ENCODE measurements at places on chromosomes 3 and 15.

GRCh38 chr3:160927620-160928019 lies 171.6 kb downstream of the PPM1L start:
- no peaks in the 10 kb centered on the region for H3K27me3 ChIP-seq
- H3K27ac ChIP-seq: no peak overlapping the region
- H3K4me1 ChIP-seq: peaks cover 5% of the 10 kb centered on the region

- H3K27ac ChIP-seq: no peak overlapping the region
- H3K4me1 ChIP-seq: no peaks in the 10 kb centered on the region
- no peak overlapping the region for H3K4me3 ChIP-seq
- no peak for DNase-seq
- peaks cover 3% of the 10 kb centered on the region for H3K36me3 ChIP-seq
Observed at GRCh38 chr15:52309154-52309548, 13.5 kb upstream of the MYO5C start.

- H3K36me3 ChIP-seq: no peaks in the 10 kb centered on the region
- no peak overlapping the region for H3K27ac ChIP-seq
- no peak for DNase-seq
- no peaks in the 10 kb centered on the region for H3K27me3 ChIP-seq
Observed at GRCh38 chr3:135447483-135447882, 518.0 kb upstream of the PPP2R3A start.

DNA sequence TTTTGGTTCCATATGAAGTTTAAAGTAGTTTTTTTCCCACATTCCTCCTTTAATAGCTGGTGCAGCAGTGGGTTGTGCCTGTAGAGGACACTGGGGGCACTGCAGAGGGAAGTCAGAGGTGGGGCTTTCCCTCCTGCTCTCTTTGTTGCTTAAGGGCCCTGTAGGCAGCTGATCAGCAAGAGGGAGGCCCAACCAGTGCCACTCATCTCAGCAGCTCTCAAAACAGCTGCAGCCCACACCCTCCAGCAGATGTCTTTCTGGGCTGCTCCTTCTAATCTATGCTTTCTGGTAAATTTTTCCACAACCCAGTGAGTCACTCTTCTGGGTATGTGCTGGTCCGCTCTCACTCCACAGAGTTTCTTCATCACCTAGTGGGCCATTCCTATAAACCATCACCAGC lies 263.8 kb downstream of the FEZF2 start:
- H3K4me1 ChIP-seq: peaks cover 14% of the 10 kb centered on the region
- no peak overlapping the region for H3K4me3 ChIP-seq
- no peak overlapping the region for H3K27ac ChIP-seq
- H3K27me3 ChIP-seq: no peaks in the 10 kb centered on the region
- DNase-seq: peak; percentile 38
- H3K36me3 ChIP-seq: peaks cover 6% of the 10 kb centered on the region

GRCh38 chr3:40366203-40367162 lies 20.5 kb upstream of the ENTPD3 start:
- no peaks in the 10 kb centered on the region for H3K4me1 ChIP-seq
- no peaks in the 10 kb centered on the region for H3K36me3 ChIP-seq
- H3K27ac ChIP-seq: no peak overlapping the region
- H3K27me3 ChIP-seq: no peaks in the 10 kb centered on the region
- H3K4me3 ChIP-seq: no peak overlapping the region
- DNase-seq: no peak

DNA sequence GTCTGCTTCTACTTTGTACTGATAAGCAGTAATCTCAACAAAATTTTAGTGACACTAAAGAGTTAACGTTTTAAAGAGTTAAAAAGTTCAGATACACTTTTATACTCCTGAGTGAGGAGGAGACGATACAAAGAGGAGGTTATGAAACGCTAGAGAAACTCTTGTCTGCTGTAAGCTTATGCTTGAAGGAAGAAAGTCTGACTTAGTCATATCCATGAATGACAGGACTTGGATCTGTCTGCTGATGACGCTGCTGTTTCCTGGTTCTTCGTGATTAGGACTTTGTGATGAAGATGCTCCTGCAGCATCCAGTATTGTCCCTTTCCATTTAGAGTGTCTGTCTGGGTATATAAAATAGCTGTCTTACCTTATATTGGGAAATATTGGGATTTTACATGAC lies 15.8 kb downstream of the TCF12 start:
- H3K36me3 ChIP-seq: peaks cover 22% of the 10 kb centered on the region
- no peak overlapping the region for H3K4me3 ChIP-seq
- DNase-seq: no peak
- H3K27ac ChIP-seq: no peak overlapping the region
- no peaks in the 10 kb centered on the region for H3K27me3 ChIP-seq

GRCh38 chr3:99842826-99843589 lies 25.3 kb downstream of the CMSS1 start:
- peaks cover 31% of the 10 kb centered on the region for H3K4me1 ChIP-seq
- H3K36me3 ChIP-seq: no peaks in the 10 kb centered on the region
- no peaks in the 10 kb centered on the region for H3K27me3 ChIP-seq
- no peak overlapping the region for H3K27ac ChIP-seq
- DNase-seq: no peak

GRCh38 chr3:129867506-129868124 lies 25.9 kb downstream of the TMCC1 start:
- no peaks in the 10 kb centered on the region for H3K27me3 ChIP-seq
- H3K27ac ChIP-seq: peak overlapping the region; percentile 0
- no peak for DNase-seq
- H3K4me3 ChIP-seq: no peak overlapping the region
- peaks cover 15% of the 10 kb centered on the region for H3K36me3 ChIP-seq

DNA sequence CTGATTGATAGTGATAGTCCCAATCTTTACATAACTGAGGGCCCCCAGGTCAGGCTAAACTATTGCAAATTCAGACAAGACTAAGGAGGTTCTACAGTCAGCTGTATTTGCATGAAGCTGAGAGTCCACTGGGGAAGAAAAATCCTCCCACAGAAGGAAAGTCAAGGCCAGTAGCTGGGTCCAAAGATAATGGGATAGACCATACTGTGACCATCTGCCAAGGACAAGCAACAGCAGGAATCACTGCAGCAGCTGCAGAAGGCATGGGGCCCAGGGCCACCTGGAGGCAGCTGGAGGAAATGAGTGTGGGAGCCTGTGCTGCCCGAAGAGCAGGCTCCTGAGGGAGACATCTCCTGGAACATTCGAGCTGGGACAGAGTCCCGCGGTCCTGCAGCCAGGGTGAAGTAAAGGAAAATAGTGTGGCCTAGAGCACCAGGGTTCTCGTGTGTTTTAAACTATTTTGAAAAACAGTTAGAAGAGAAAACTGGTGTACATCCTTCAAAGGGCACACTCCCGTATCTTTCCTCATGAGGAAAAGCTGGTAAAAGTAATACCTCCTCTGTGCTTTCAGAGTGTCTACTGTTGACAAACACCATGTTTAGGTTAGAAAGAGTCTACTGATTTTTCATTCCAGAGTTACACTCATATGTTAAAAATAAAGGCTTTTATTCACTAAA lies 13.2 kb upstream of the TMEM212 start:
- H3K36me3 ChIP-seq: no peaks in the 10 kb centered on the region
- H3K27me3 ChIP-seq: peaks cover 3% of the 10 kb centered on the region
- H3K4me3 ChIP-seq: no peak overlapping the region
- peaks cover 36% of the 10 kb centered on the region for H3K4me1 ChIP-seq
- no peak overlapping the region for H3K27ac ChIP-seq

DNA sequence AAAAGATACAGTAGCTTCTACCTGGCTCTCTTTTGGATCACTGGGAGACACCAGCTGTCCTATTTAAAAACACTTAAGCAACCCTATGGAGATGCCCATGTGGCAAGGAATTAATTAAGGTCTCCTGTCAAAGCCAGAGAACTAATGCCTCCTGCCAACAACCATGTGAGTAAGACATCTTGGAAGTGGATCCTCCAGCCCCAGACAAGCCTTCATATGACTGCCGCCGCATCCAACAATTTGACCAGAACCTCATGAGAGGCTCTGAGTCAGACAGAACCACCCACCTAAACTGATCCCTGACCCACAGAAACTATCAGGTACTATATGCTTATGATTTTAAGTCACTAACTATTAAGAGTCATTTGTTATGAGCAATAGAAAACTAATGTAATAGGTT lies 22.3 kb downstream of the IFT80 start:
- peaks cover 18% of the 10 kb centered on the region for H3K4me1 ChIP-seq
- H3K27me3 ChIP-seq: no peaks in the 10 kb centered on the region
- DNase-seq: no peak
- H3K4me3 ChIP-seq: no peak overlapping the region
- H3K36me3 ChIP-seq: peaks cover 18% of the 10 kb centered on the region
- no peak overlapping the region for H3K27ac ChIP-seq

DNA sequence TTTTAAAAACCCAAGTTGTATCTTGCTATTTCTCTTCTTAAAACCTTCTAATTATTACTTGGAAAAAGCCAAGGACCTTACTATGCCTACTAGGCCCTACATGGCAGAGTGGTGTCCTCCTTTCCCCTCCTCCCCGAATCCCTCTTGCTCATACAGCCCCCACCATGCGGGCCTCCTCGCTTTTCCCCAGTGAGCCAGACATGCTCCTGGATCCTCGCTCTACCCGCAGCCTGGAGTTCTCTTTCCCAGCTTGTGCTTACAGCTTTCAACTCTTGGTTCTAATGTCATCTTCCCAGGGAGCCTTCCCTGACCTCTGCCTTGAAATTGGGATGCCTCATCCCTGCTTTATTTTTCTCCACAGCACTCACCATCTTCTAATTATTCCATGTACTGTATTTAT lies 111.8 kb upstream of the TLE3 start:
- no peak overlapping the region for H3K27ac ChIP-seq
- H3K4me3 ChIP-seq: no peak overlapping the region
- H3K4me1 ChIP-seq: peaks cover 14% of the 10 kb centered on the region
- no peaks in the 10 kb centered on the region for H3K27me3 ChIP-seq
- H3K36me3 ChIP-seq: no peaks in the 10 kb centered on the region
- no peak for DNase-seq

GRCh38 chr3:190086191-190086590 lies 34.5 kb downstream of the P3H2 start:
- no peak overlapping the region for H3K4me3 ChIP-seq
- DNase-seq: peak; percentile 22
- peaks cover 3% of the 10 kb centered on the region for H3K36me3 ChIP-seq
- H3K4me1 ChIP-seq: peaks cover 37% of the 10 kb centered on the region
- H3K27me3 ChIP-seq: no peaks in the 10 kb centered on the region
- H3K27ac ChIP-seq: peak overlapping the region; percentile 73

DNA sequence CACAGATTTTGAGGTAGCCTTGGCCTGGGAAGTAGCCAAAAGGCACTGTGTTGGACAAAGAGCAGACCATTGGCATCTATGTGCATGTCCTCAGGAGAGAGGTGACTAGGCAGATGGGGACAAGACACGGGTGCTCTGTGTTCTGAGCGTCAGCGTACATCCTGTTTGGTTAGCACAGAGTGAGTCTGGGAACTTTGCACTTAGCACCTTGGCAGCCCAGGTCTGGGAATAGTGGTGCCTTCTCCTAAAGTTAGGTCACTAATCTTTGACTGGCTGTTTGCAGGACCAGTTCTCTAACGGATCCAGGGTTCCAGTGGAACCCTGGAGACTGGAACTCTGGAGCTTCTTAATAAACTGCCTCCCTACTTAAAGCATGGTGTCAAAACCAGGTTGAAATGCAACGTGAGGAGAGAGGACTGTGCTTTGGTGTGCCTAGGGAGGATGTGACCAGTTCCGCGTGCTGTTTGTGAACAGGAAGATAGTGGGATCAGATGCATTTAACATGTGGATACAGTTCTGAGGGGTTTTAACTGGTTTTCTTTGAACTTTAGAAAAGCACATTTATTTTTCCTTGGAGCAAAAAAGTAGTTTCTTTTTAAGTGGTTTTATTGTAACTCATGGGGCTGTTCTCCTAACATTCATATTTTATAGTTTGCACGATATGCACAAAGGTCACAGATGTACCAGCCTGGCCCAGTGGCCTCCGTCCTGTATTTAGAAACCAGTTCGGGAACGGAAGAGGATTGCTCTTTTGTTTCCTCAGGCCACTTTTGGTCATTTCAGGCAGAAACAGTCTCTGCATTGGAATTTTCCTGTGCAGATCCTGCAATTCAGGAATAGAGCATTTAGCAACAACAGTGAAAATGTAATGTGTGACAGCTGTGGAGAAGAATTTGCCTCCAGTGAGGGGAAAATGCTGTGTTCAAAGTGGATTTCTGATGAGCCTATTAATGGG lies 48.8 kb downstream of the ABHD2 start:
- DNase-seq: no peak
- no peak overlapping the region for H3K27ac ChIP-seq
- H3K4me1 ChIP-seq: peaks cover 3% of the 10 kb centered on the region
- H3K36me3 ChIP-seq: no peaks in the 10 kb centered on the region

GRCh38 chr3:14415501-14415900 lies 13.1 kb downstream of the SLC6A6 start:
- peaks cover 69% of the 10 kb centered on the region for H3K4me1 ChIP-seq
- DNase-seq: no peak
- peaks cover 45% of the 10 kb centered on the region for H3K36me3 ChIP-seq
- H3K27me3 ChIP-seq: no peaks in the 10 kb centered on the region

- H3K36me3 ChIP-seq: peaks cover 57% of the 10 kb centered on the region
- DNase-seq: peak; percentile 54
- H3K4me3 ChIP-seq: no peak overlapping the region
- no peak overlapping the region for H3K27ac ChIP-seq
- H3K27me3 ChIP-seq: peaks cover 4% of the 10 kb centered on the region
Observed at GRCh38 chr3:161274691-161275298, 53.7 kb downstream of the NMD3 start.

GRCh38 chr3:79339846-79340245 lies 428.0 kb downstream of the ROBO1 start:
- no peak for DNase-seq
- H3K36me3 ChIP-seq: peaks cover 23% of the 10 kb centered on the region
- H3K4me1 ChIP-seq: peaks cover 6% of the 10 kb centered on the region
- H3K27ac ChIP-seq: no peak overlapping the region
